COR-L47 (cell line): ENCODE measurements at places on chromosomes 7 and 10.

DNA sequence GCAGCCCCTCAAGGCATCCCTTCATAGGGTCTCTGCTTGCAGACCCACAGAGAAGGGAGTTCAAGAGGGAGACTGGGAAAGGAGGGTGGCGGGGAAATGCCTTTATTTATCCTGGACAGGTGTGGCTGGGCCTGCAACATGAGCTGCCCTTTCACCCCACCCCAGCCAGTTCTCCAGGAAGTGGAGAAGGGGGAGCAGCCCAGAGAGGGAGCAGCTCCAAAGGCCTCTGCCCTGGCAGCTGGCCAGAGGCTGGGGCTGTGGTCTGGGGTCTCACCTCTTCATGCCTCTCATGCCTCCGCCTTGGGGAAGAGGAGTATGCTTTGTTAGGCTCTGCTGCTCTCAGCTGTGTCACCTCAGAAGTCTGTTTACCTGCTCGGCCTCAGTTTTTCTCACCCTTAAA lies 3.1 kb downstream of the LDB3 start:
- no peak for DNase-seq

- DNase-seq: no peak
Measured at GRCh38 chr10:96647466-96647865, 60.7 kb upstream of the TM9SF3 start.

GRCh38 chr7:90896458-90896857 lies 300.3 kb downstream of the CDK14 start:
- DNase-seq: no peak

DNA sequence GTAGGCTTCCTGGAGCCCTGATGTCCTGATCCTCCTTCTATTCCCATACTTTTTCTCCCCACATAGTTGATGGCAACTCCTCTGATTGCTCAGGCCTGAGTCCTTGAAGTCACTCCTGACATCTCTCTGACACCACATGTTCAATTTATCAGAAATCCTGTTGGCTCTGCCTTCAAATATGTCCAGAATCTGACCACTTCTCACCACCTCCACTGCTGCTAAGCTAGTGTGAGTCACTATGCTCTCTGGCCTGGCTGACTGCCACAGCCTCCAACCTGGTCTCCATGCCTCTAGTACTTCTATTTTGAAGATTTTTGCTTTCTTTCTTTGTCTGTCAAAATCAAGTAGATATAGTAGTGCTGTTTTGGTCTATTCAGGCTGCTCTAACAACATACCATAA lies 53.0 kb downstream of the TMEM229A start:
- no peak for DNase-seq

GRCh38 chr10:63940277-63940922 lies 419.2 kb downstream of the REEP3 start:
- no peak for DNase-seq
